Activated CD4-positive, alpha-beta T cell treated with anti-CD3 and anti-CD28 coated beads for 48 hours (primary cell): ENCODE measurements at places on chromosomes 2 and 18.

DNA sequence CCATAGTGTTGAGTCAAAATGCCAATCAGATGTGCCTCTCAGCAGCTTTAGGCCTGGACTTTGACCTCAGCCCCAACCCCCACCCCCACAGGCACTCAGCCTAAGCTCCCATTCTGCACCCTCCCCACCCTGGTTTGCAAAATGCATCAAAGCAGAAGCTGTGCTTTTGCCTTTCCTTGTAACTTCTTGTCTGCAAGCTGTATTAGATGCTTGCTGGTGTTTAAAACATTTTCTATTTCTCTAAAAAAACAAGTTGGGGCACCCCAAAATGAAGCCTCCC lies 26.6 kb upstream of the STEAP3 start:
- no peak for DNase-seq

DNA sequence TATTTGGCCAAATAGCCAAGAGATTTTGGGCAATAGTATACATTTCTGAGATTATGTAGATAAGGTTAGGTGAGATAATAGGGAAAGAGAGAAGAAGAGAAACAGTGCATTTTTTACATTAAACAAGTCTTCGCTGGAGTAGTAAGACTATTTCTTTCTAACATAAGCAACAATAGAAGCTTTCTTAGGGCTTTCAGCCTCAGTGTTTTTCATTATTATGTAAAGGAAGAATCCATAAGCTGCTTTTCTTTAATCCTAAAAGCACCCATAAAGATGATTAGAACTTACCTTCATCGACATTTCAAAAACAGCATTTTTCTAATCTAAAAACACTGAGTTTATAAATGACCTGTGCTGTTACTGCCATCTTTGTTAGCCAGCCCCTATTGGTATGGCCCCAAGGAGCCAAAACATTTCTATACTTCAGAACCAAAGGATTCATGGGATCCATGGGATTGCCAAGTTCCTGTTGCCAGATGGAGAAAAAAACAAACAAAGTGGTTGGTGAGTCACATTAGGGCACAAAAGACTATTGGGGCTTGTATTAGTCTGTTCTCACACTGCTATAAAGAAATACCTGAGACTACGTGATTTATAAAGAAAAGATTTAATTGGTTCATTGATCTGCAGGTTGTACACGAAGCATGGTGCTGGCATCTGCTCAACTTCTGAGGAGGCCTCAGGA lies 88.2 kb downstream of the SCG2 start:
- no peak for DNase-seq

- no peak for DNase-seq
Observed at GRCh38 chr2:7612969-7613368, 695.8 kb downstream of the RNF144A start.

DNA sequence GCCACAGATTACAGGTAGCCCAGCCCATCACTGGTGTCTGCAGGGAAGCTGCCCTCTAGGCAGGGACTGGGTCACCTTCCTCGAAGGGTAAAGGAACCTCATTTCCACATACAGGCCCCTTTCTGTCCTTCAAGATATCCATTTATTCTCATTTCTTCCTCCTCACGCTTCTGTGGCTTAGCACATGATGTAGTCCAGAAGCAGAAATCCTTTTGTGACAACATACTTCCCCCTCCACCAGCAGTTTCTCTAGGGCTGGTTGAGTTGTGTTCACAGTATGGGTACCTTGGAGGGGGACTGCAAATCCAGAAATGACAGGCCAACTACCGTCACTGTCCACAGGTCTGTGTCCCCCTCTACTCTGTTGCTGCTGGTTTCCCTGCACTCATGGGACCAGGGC lies 364.9 kb downstream of the ANAPC1 start:
- DNase-seq: no peak

DNA sequence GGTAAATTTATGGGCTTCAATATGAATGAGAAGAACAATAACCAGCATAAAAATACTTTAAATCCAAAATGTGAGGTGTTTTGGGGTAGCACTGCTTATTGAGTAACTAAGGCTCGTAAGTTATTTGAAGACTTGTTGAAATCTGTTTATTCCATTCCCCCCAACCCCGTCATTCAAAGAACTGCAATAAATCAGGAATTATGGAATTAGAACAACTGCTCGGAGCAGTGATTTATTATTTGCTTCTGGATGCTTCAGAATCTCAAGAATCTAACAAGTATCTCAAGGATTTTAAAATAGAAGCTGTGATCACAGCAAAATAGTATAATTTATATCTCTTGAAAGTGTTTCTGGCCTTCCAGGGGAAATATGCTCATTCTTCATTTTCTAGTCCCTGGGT lies 86.8 kb downstream of the EML6 start:
- no peak for DNase-seq

GRCh38 chr2:107064750-107065149 lies 178.8 kb upstream of the ST6GAL2 start:
- DNase-seq: no peak

- DNase-seq: no peak
Observed at GRCh38 chr2:24176326-24176725, 1.5 kb downstream of the FAM228A start.

GRCh38 chr2:100907832-100908231 lies 87.9 kb downstream of the NPAS2 start:
- no peak for DNase-seq

- no peak for DNase-seq
Observed at GRCh38 chr18:43022874-43023273, 92.6 kb downstream of the RIT2 start.

GRCh38 chr2:192390401-192390800 lies 195.7 kb upstream of the TMEFF2 start:
- DNase-seq: no peak

DNA sequence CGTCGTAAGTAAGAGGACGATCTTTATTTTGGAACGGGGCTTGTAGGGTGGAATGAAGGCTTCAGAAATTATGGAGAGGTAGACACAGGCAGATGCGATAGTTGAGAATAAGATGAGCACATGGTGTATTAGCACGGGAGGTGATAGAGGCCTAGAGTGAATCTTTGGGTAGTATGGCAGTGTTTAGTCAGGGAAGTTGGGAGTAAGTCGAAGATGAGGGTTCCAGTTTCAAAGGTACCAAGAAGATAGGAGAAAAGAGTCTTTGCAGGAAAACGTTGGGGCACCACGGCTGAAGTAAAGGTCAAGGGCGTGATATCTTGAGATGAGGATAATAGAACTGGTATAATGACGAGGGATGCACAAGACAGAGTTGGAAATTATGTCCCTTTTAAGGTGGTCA lies 654 bp downstream of the PIK3C3 start:
- DNase-seq: no peak

GRCh38 chr18:3218819-3219218 lies 949 bp downstream of the MYOM1 start:
- no peak for DNase-seq

DNA sequence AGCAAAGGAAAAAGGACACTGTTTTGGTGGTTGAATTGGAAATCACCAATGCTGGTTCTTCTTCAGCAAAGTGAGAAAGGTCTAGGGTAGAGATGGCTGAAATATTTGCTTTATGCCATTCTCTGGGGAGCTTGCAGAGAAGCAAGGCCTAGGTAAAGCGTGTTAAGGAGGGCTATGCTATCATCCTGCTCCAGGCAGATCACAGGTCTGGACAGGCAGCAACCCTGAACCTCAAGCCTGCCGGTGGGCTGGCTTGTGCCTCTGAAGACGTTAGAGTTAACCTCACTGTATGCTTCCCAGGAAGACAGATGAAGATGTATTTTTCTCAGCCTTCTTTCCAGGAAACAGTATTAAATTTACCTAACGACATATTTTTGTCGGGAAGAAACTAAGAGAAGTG lies 138.5 kb upstream of the LYPD6 start:
- no peak for DNase-seq

GRCh38 chr2:17661460-17661859 lies 92.2 kb downstream of the SMC6 start:
- DNase-seq: no peak

- DNase-seq: no peak
Observed at GRCh38 chr2:220127311-220127710, 499.9 kb downstream of the SLC4A3 start.

GRCh38 chr2:217568289-217568971 lies 434.4 kb downstream of the TNS1 start:
- no peak for DNase-seq

GRCh38 chr2:227222292-227222691 lies 57.9 kb downstream of the COL4A3 start:
- DNase-seq: no peak

GRCh38 chr2:73984922-73985307 lies 205 bp downstream of the TET3 start:
- DNase-seq: peak; percentile 69

GRCh38 chr2:234839285-234839684 lies 112.5 kb upstream of the SH3BP4 start:
- no peak for DNase-seq

DNA sequence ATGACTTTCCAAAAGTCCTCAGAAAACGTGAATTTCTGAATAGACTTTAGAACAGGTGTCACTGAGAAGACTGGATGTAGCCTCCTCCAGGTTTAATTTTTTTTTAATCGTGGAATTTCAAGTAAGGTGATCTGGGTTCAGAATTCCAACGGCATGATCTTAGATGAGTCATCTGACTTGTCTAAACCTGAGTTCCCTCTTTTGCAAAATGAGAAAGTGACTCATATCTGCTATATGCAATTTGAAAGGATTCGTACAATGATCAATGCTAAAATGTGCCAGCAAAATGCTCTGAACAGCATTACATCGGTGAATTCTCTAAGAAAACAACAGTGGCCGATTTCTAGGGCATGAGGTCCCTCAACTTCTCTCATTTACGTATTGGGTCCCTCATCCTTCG lies 69.1 kb upstream of the ZNF516 start:
- no peak for DNase-seq

- no peak for DNase-seq
Observed at GRCh38 chr2:47631792-47632398, 151.1 kb upstream of the MSH6 start.

DNA sequence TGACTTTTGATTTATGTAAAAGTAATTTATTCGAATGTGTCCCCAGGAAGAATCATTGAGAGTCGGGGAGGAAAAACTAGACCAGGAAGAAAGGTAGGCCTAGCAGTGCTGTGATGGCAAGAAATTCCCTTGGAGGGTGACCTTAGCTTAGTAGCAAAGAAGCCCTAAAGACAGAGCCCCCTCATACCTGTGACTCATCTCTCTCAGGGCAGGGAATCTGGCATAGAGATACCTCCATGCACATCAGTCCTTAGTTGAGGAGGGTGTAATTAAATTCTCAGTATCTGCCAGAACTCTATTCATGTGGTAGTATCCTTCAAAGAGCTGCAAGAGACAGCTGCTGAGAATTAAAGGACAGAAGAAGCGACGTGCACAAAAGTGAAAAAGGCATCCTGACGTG lies 360.3 kb downstream of the FBXO15 start:
- DNase-seq: no peak

GRCh38 chr18:12321333-12321732 lies 13.3 kb downstream of the TUBB6 start:
- no peak for DNase-seq

DNA sequence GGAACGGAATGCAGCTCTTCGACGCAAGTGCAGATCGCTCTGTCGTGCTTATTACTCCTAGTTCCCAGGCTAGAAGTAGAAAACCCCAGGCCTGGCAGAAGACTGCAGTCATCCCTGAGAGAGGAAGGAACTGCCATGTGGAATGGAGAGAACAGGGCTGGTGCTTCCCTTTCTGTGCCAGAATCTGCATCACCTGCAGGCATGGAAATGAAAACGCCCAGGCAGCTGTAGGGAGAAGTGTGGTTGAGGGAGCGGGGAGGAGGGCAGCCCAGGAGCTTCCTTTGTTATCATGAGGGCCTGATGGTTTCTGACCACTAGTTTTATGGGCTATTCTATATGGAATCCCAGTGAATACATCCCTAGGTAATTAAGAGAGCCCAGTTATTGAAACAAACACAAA lies 79.4 kb upstream of the SMIM21 start:
- no peak for DNase-seq

- DNase-seq: no peak
Observed at GRCh38 chr2:27442920-27443282, 720 bp downstream of the KRTCAP3 start.

DNA sequence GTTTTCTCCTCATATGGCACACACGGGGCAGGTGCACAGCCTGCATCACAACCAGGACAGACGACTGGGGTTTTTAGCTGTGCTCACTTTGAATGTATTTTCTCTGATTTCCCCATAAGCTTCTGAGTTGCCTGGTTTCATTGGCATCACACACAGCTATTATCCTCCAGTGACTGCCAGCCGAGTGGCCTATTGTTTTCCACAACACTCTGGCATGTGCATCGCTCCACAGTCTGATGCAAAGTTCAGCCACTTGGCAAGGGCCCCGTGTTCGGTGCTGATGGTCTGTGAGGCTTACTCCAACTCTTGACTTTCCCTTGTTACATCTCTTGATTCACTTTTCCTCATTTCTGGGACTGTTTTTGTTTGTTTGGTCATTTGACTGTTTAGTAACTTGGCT lies 593.1 kb downstream of the CBLN2 start:
- DNase-seq: no peak
